ENCODE measurements at places on chromosomes 12 and 14. TPM values are rescaled to one million over a fixed set of nuclear protein-coding genes. Genes with fewer than 3 reads are reported as not detected.

DNA sequence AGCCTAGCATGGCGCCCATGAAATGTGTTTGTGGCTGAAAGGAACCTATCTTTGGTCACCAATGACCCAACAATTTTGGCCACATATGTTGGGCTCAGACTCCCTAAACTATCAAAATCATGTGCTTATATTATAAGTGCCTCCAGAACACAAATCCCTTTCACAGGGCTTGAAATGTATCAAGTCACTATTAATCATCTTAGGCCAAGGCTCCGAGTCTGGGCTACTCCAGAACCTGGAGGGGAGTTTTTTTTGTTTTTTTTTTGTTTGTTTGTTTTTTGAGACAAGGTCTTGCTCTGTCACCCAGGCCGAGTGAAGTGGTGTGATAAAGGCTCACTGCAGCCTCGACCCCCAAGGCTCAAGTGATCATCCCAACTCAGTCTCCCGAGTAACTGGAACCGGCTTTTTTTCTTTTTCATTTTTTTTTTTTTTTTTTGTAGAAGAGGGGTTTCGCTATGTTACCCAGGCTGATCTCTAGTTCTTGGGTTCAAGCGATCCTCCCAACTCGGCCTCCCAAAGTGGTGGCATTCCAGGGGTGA, 989 bp upstream of the DRAM1 start:
- H3K4me3 ChIP-seq = peak overlapping the region; percentile 68
- DNase-seq = no peak
- H3K27me3 ChIP-seq = no peaks in the 10 kb centered on the region

Gene ARHGDIB
- total RNA-seq = 36.7 TPM

Gene KCNC2
- not detected for total RNA-seq

DNA sequence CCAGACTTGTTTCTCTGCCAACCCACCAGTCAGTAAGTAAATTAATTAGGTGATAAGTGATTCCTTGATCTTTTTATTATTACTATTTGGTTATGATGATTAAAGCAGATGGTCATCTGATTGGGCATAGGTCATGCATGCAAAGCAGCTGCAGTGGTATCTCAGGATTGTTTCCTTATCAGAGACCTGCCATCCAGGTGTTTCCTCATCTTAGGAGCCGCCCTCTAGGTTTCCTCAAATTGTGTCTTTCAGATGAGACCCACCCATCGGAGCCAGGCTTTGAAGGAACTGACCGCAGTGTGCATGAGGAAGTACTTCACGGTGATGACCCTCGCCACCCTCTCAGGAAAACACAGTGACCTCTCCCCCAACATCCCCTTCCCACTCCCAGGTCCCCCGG, 63.3 kb downstream of the ZFP36L1 start:
- H3K27ac ChIP-seq = peak overlapping the region; percentile 47
- H3K4me1 ChIP-seq = no peaks in the 10 kb centered on the region
- H3K36me3 ChIP-seq = no peaks in the 10 kb centered on the region
- no peak for DNase-seq
- H3K27me3 ChIP-seq = no peaks in the 10 kb centered on the region

- no peaks in the 10 kb centered on the region for H3K4me1 ChIP-seq
- DNase-seq = peak; percentile 37
- no peak overlapping the region for H3K4me3 ChIP-seq
- H3K27me3 ChIP-seq = no peaks in the 10 kb centered on the region
Observed at GRCh38 chr14:101120641-101121507, 217.4 kb upstream of the RTL1 start.

DNA sequence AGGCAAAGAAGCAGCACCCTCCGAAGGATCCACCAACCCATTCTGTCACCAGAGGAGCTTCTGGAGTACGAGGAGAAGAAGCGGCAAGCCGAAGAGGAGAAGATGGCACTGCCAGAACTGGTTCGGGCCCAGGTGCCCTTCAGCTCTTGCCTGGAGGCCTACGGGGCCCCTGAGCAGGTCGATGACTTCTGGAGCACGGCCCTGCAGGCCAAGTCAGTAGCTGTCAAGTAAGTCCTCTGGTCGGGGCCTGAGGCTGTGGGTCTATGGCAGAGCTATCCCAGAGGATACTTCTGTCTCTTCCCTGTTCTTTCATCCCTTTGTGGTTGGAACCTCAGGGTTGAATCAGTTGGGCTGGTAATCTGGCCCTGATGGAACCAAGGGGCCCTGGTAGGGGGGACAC, 5.9 kb upstream of the TPI1 start:
- H3K4me1 ChIP-seq = peaks cover under 1% of the 10 kb centered on the region
- H3K36me3 ChIP-seq = no peaks in the 10 kb centered on the region
- H3K4me3 ChIP-seq = no peak overlapping the region
- no peak for DNase-seq

DNA sequence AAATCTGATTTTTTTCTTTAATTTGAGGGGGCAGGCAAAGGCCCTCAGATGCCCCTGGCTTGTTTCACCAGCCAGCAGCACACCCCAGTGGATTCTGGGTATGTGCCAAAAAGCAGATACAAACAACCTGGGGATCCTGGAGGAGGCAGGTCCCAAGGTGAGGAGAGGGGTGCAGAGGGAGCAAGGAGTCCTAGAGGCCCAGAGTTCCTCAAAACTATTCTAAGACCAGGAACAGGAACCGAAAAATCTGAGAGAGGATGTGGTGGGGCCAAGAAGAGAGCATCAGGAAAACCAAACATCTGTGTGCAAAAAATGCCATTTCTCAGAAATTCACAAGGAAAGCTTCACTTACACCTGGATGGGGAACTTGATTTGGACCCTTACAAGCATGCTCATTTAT, 8.2 kb downstream of the KCNA5 start:
- no peak overlapping the region for H3K4me3 ChIP-seq
- no peak for DNase-seq
- no peaks in the 10 kb centered on the region for H3K36me3 ChIP-seq
- H3K27me3 ChIP-seq = peaks cover 14% of the 10 kb centered on the region
- H3K4me1 ChIP-seq = no peaks in the 10 kb centered on the region

Gene SIRT4
- not detected for total RNA-seq

Gene MRPL42
- 10.5 TPM for total RNA-seq

- no peaks in the 10 kb centered on the region for H3K4me1 ChIP-seq
- no peak overlapping the region for H3K4me3 ChIP-seq
- no peaks in the 10 kb centered on the region for H3K36me3 ChIP-seq
- no peak overlapping the region for H3K27ac ChIP-seq
- no peak for DNase-seq
Observed at GRCh38 chr12:3325736-3326135, 165.3 kb upstream of the PRMT8 start.

Gene EML5
- 4.9 TPM for total RNA-seq

DNA sequence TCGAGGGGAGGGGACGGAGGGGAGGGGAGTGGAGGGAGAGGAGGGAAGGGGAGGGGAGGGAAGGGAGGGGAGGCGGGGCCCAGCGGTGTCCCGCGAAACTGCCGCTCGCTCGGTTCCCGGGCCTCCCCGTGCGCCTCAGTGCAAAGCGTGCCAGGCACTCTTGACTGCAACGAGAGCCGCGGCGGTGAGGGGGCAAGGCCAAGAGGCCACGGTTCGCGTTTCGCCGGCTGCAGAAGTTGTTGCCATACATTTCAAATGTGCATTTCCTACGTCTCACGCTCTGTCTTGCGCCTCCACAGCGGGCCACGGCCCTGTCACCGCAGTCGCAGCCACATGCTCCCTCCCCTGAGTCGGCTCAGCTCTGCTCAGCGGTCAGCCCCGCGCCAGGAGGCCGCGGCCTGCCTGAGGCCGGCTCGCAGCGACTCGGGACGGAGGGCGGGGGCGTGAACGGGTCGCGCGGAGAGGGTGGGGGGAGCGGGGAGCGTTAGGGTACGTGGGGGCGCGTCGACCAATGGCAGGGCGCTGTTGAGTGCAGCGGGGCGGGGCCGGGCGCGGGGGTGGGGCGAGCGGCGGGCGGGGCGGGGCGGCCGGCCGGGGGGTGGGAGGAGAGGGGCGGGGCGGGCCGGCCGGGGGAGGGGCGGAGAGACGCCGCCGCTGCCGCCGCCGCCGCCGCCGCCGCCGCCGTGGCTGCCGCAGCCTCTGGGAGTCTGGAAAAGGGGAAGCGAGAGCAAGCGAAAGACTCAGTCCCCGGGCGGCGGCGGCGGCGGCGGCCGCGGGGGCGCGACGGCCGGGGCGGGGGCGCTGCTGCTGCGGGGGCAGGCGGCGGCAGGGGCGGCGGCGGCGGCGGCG, at the start of gene PPP2R5C:
Gene PPP2R5C (plus strand): TSS at position 678 of the 849 bp plus-strand sequence. CDS start 185 bp downstream, outside the sequence.
- H3K4me1 ChIP-seq = peaks cover 13% of the 10 kb centered on the region
- peak within 1 kb of the TSS; percentile 95 for H3K27ac ChIP-seq
- H3K36me3 ChIP-seq = no peaks in the 10 kb centered on the region
- peak within 1 kb of the TSS; percentile 99 for H3K4me3 ChIP-seq
- H3K27me3 ChIP-seq = no peaks in the 10 kb centered on the region

DNA sequence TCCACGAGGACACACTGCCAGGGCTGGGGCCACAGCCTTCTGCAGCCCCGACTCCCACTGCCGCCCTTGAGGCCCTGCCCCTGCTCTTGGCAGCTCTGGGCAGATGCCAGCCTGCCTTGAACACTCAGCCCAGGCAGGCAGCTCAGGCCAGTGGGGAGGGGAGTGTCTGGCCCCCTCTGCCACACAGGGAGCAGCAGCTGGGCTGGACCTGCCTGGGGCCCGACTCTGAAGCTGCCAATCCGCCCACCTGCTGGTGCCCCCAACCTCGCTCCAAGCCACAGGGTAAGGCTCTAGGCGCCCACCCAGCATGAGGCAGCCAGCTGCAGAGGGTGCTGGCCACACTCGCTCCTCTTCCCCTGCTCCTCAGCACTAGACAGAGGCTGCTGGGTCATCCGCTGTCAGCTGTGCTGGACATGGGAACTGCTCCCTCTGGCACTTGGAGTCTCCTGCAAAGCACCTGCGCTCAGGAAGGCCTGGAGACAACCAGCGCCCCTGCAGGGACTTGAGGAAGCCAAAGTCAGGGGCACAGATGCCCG, 24.6 kb upstream of the NUDT14 start:
- H3K27ac ChIP-seq = no peak overlapping the region
- DNase-seq = no peak
- peaks cover 21% of the 10 kb centered on the region for H3K27me3 ChIP-seq

DNA sequence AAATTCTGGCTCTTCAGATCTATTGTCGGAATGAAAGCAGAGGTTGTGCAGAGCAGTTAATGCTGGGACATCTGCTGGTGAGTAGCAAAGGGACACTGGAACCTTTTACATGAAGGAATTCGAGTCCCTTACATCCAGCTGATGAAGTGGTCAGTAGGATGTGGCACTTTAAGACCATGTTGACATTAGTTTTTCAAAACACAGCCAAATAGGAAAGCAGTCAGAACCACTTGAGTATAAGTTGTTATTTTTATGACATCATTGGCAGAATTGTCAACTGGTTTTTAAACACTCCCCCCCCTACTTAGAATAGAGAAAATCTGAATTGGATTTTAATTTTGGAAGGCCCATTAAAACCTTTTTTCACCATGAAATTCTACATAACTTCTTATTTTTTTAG, 46.8 kb upstream of the AMN start:
- peaks cover 47% of the 10 kb centered on the region for H3K4me1 ChIP-seq
- H3K36me3 ChIP-seq = no peaks in the 10 kb centered on the region
- no peak overlapping the region for H3K27ac ChIP-seq
- H3K4me3 ChIP-seq = no peak overlapping the region
- H3K27me3 ChIP-seq = no peaks in the 10 kb centered on the region

GRCh38 chr14:80493620-80494019, 282.3 kb upstream of the DIO2 start:
- H3K4me1 ChIP-seq = no peaks in the 10 kb centered on the region
- no peak overlapping the region for H3K4me3 ChIP-seq
- H3K27me3 ChIP-seq = no peaks in the 10 kb centered on the region
- DNase-seq = no peak

DNA sequence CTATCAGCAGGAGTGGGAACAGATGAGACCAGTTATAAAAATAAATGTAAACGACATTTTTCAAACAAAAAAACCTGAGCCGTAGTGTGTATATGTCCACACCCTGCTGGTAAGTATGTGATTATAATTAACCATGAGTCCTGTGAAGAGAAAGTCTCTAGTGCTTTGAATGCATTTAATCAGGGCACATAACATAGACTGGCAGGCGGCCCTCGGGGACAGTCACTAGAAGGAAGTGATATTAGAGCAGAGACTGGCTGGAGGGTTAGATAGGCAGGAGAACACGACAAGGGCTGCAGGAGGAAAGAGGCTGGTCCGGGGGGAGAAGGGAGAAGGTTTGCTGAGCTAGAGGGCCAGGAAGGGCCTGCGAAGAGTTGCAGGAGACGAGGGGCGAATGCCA, 23.8 kb upstream of the ELK3 start:
- H3K27ac ChIP-seq = no peak overlapping the region
- H3K27me3 ChIP-seq = no peaks in the 10 kb centered on the region
- no peak for DNase-seq
- no peak overlapping the region for H3K4me3 ChIP-seq
- H3K36me3 ChIP-seq = no peaks in the 10 kb centered on the region

DNA sequence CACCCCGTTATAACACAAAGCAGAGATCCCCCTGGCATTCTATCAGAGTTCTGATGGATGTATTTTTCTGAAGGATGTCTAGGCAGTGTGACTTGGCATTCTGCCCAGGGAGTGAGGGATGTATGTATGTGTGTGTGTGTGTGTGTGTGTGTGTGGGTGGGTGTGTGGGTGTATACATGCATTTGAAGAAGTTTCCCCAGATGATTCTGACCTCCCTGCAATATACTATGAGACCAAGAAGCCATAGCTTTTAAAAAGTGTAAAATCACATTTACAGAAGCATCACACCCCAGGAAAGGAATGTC, 59.7 kb upstream of the NAP1L1 start:
- no peaks in the 10 kb centered on the region for H3K4me1 ChIP-seq
- DNase-seq = peak; percentile 11
- H3K36me3 ChIP-seq = no peaks in the 10 kb centered on the region

- DNase-seq = no peak
- peak overlapping the region; percentile 13 for H3K27ac ChIP-seq
- no peak overlapping the region for H3K4me3 ChIP-seq
- H3K36me3 ChIP-seq = no peaks in the 10 kb centered on the region
- peaks cover 8% of the 10 kb centered on the region for H3K4me1 ChIP-seq
Observed at GRCh38 chr12:27583057-27583797, 59.2 kb downstream of the PPFIBP1 start.

DNA sequence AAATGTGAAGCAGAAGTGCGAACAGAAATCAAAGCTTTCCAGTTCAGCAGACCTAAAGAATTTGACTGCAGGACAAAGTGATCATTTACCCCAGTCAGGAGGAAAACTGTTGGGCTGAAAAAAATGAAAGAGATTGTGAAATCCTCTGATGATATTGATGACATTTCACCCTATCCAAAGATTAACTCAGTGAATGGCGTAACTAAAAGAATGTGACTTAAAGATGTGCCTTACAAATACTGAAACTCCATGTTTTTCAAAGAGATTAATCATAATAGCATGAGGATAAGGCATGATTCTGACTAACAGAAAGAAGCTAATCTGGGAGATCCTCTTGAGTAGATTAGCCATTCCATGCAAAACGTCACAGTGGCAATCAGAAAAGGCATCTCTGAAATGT, 225.6 kb downstream of the DUSP6 start:
- no peaks in the 10 kb centered on the region for H3K27me3 ChIP-seq
- DNase-seq = no peak
- H3K4me1 ChIP-seq = no peaks in the 10 kb centered on the region
- no peaks in the 10 kb centered on the region for H3K36me3 ChIP-seq
- H3K4me3 ChIP-seq = no peak overlapping the region
- no peak overlapping the region for H3K27ac ChIP-seq

All from transverse colon (tissue), 4 donors.